PC-3 (cell line): ENCODE measurements at places on chromosomes 3 and 15. TPM values are rescaled to one million over a fixed set of nuclear protein-coding genes. Genes with fewer than 3 reads are reported as not detected.

GOLGA6L7 gene
- not detected in 2 replicates for total RNA-seq

CD80 gene
- not detected in 2 replicates for total RNA-seq

FYCO1 gene
- total RNA-seq, result 15.4 and 16.9 TPM in 2 replicates

CD96 gene
- total RNA-seq, result not detected in 2 replicates

TLR9 gene
- not detected in 2 replicates for total RNA-seq

TXNRD3 gene
- 5.5 and 7.8 TPM in 2 replicates for total RNA-seq

SSR3 gene
- total RNA-seq, result 171 and 178 TPM in 2 replicates

SCN11A gene
- total RNA-seq, result not detected in 2 replicates

KIF15 gene
- total RNA-seq, result 19.1 and 31.8 TPM in 2 replicates

TTC21A gene
- 1.2 TPM in 2 replicates for total RNA-seq

FETUB gene
- total RNA-seq, result not detected in 2 replicates

AADAC gene
- total RNA-seq, result 0.18 TPM in 1 of 2 replicates, not detected in the other

RASSF1 gene
- total RNA-seq, result 20.0 and 21.4 TPM in 2 replicates

LYZL4 gene
- not detected in 2 replicates for total RNA-seq

DNASE1L3 gene
- total RNA-seq, result 0.36 and 0.63 TPM in 2 replicates

FES gene
- 2.8 and 11.5 TPM in 2 replicates for total RNA-seq

ATP10A gene
- total RNA-seq, result 2.6 and 5.0 TPM in 2 replicates

FOXB1 gene
- total RNA-seq, result not detected in 2 replicates

PDZRN3 gene
- not detected in 2 replicates for total RNA-seq

RTP4 gene
- total RNA-seq, result 0.11 TPM in 1 of 2 replicates, not detected in the other

JAGN1 gene
- 32.5 and 34.1 TPM in 2 replicates for total RNA-seq

ZNF106 gene
- 25.6 and 26.8 TPM in 2 replicates for total RNA-seq

FSTL1 gene
- total RNA-seq, result 178 and 185 TPM in 2 replicates

KCNMB2 gene
- not detected in 2 replicates for total RNA-seq

CNTN6 gene
- total RNA-seq, result not detected in 2 replicates

AMT gene
- 1.6 and 1.8 TPM in 2 replicates for total RNA-seq

MKRN3 gene
- 0.18 and 1.8 TPM in 2 replicates for total RNA-seq

SERPINI2 gene
- not detected in 2 replicates for total RNA-seq

TLE3 gene
- total RNA-seq, result 72.5 and 109 TPM in 2 replicates

CLDN1 gene
- 6.8 and 9.6 TPM in 2 replicates for total RNA-seq

IP6K2 gene
- 88.1 and 102 TPM in 2 replicates for total RNA-seq

GOLGA6B gene
- 0.11 TPM in 1 of 2 replicates, not detected in the other for total RNA-seq

SCN5A gene
- total RNA-seq, result 0.06 TPM in 1 of 2 replicates, not detected in the other

C3orf85 gene
- total RNA-seq, result not detected in 2 replicates

FRG2C gene
- total RNA-seq, result not detected in 2 replicates
